ENCODE measurements at places on chromosomes 13 and 19.
A peak's percentile ranks its signal among the peaks of the same experiment; 100 is the strongest.

DNA sequence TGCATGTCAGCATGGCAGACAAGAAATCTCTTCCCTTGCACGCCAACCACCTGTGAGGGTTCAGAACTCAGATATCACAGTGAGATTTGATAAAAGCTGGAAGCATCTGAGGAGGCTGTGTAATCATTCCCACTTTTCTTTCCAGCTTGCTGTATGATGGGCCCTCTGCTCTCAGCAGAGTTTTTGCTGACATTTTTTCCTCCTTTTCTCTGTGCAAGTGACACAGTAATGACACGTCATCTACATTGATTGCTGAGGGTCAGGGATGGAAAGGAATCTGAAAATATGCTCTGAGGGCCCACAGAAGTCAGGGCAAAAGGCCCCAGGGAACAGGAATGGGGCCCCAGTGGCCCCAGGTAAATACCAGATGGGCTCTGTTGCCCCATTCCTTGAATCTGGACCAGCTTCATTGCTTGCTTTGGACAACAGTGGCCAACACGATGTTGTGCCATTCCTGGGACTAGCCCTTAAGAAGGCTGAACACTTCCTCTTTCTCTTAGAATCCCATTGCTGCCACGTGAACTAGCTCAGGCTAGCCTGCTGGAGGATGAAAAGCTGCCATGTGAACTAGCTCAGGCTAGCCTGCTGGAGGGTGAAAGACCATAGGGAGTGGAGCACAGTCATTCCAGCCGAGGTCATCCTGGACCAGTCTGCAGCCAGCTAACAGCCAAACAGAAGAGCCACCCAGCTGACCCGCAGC lies 68.2 kb downstream of the CACNA1A start:
- DNase-seq, result no peak

DNA sequence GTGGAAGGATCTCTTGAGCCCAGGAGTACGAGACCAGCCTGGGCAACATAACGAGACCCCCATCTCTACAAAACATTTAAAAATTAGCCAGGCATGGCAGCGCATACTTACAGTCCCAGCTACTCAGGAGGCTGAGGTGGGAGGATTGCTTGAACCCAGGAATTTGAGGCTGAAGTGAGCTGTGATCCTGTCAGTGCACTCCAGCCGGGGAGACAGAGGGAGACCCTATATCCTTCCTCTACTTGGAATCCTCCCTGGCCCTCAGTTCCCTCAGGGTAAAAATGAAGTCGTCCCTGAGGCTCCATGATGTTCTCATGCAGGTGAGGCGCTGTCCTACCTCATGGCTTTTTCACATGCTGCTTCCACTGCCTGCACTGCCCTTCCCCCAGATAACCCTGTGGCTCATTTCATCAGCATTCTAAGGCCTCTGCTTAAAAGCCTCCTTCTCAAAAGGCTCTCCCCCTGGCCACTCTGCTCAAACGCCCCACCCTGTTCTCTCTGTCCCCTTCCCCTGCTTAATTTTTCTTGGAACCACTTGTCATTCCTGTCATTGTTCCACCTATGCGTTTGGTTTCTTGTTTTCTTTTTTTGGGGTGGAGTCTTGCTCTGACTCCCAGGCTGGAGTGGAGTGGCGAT lies 19.2 kb downstream of the DNM2 start:
- no peak for DNase-seq

- DNase-seq, result no peak
These were observed 7.1 kb upstream of the PNMA8A start for GRCh38 chr19:46478356-46478986.

GRCh38 chr13:105202354-105202753 lies 1333.1 kb downstream of the EFNB2 start:
- no peak for DNase-seq

DNA sequence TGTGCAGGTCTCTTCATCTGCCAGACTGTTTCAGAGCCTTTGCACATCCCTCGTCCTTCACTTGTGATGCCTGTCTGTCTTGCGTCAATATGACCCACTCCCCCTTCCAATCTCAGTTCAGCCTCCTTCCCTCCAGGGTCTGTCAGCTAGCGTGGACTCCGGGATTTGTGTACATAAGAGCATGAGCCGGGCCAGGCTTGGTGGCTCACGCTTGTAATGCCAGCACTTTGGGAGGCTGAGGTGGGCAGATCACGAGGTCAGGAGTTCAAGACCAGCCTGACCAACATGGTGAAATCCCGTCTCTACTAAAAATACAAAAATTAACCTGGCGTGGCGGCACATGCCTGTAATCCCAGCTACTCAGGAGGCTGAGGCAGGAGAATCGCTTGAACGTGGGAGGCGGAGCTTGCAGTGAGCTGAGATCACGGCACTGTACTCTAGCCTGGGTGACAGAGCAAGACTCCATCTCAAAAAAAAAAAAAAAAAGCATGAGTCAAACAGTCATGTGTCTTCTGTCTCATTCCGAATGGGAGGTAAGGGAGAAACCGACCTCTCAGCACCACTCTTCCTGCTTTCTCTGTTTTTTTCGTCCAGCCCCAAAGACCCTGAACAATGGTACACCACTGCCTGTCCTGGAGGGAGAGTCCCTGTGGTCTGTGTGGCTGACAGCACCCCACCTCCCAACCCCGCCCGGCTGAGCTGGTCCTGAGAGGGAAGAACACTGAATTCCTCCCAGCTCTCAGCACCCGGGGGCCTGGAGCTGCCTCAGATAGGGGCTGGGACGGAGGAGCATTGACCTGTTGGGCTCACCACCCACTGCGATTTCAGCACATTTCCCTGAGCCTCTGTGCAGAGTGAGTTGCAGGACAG lies 2.4 kb upstream of the SIGLEC9 start:
- DNase-seq, result no peak

DNA sequence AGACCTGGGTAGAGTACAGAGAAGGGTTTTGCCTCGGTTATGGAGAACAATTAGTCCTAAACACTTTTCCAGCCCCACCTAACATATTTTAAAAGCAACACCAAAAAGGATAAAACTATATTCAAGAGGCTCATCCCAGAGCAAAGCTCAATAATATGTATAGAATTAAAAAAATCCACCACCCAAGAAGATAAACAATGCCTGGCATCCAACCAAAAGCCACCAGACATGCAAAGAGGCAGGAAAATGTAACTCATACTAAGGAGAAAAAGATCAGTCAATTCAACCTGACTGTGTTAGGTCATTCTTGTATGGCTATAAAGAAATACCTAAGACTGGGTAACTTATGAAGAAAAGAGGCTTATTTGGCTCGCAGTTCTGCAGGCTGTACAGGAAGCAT lies 39.3 kb downstream of the FGF9 start:
- DNase-seq, result no peak

DNA sequence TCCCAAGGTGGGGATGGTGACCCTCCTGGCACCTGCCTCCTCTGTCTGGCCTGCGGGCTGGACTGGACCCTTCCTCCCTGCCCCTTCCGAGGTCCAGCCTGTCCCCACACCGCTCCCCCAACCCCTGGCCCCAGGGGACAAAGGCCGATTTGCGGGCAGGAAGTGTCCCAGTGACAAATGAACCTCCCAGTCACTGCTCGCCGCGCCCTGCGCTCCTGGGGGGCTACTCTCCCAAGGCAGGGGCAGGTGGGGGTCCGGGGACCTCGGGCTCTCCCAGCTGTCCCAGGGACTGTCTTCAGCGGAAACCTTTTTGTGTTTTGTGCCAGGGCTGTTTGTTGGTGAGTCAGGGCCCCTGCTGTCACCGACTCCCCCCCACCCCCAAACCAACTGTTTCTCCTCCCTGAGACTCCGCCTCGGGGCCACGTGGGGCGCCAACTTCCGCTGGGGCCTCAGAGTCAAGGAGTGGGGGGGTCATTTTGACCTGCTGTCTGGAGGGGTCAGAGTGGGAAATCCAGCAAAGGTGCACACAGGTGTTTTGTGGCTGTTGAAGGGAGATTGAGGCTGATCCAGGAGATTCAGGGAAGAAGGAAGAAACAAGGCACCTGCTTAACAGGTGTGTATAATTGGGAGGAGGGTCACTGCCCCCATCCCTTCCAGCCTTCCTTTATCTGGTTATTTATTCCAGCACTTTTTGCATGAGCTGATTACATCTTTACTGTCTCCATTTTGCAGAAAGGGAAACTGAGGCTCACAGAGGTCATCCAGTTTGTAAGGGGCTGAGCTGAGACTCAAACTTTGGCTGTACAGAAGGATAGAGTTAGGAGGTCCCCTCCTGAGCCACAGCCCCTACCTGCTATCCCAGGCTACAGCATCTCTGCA lies 831 bp downstream of the PGPEP1 start:
- DNase-seq, result no peak

DNA sequence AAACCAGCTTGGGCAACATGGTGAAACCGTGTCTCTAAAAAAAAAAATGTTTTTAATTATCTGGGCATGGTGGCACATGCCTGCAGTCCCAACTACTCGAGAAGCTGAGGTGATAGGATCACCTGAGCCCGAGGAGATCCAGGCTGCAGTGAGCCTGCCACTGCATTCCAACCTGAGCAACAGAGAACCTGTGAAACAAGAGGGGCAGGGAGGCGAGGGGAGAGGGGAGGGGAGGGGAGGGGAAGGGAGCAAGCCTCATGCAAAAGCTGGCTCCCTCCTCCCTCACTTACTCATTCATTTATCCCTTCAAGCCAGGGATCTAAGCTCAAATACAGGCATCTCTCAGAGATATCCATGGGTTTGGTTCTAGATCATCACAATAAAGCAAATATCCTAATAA lies 8.9 kb downstream of the ATP7B start:
- DNase-seq, result no peak

DNA sequence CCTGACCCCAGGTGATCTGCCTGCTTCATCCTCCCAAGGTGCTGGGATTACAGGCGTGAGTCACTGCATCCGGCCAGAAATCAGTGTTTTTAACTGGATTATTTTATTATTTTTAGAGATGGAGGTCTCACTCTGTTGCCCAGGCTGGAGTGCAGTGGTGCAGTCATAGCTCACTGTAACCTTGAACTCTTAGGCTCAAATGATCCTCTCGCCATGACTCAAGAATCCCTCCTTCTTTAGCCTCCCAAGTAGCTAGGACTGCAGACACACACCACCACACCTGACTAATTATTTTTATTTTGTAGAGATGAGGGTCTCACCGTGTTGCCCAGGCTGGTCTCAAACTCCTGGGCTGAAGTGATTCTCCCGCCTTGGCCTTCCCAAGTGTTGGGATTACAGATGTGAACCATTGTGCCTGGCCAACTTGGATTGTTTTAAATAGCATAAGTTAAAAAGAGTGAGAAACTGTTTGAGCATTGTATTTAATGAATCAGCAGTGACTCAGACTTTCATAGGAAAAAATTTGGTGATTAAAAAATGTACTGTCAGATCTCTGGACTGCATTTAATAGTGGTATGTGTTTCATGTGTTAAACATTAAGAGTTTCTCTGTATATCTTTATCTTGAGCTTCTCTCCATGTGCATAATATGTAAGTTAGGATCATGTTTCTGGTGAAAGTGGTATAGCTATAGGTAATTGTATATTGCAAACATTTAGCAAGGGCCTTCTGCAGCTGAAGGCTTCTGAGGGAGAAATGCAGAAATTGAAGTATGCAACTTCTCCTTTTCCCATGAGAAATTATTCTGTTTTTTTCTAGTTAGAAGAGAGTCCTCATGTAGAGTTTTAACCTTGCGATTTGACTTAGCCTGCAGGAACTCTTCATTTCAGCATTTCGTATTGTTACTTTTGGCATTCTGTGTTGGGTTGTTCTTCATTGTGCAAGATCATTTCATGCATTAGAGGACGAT lies 121.2 kb downstream of the PCCA start:
- no peak for DNase-seq

- DNase-seq, result no peak
These were observed 36.8 kb upstream of the ATP1A3 start for GRCh38 chr19:42030645-42031440.

- no peak for DNase-seq
These were observed 4.9 kb upstream of the LMTK3 start for GRCh38 chr19:48516536-48516935.

DNA sequence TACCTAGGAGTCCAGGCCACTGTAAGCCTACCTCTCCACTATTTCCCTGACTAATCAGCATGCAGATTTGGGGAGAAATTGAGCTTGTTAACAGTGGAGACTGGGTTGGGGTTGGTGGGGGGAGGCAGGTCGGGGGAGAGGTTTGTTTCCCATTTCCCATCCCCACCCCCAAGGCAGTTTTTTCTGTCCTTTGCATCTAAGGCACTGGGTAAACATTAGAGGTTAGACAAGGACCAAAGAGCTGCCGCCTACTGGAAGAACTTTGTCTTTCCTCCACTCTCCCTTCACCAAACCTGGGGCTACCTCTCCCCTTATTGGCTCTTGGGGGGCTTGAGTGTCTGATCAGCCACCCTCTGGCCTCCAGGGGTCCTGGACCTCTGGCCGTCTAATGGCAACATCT lies 953 bp downstream of the KCNN4 start:
- no peak for DNase-seq

DNA sequence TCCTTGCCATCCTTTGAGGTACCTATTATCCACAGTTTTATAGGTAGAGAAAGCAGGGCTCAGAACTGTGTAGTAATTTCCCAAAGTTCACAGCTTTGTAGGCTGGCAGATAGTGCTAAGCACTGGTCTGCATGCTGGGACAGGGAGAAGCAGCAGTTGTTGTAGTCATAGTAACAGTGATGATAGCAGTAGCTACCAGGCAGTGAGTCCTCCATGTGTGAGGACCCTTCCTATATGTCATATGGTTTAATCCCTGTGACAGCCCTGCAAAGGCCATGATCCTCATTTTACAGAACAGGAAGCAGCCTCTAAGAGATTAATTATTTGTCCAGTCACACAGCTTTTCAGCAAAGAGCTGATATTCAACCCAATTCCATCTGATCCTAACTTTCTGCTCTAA lies 21.0 kb downstream of the SERP2 start:
- DNase-seq, result no peak

DNA sequence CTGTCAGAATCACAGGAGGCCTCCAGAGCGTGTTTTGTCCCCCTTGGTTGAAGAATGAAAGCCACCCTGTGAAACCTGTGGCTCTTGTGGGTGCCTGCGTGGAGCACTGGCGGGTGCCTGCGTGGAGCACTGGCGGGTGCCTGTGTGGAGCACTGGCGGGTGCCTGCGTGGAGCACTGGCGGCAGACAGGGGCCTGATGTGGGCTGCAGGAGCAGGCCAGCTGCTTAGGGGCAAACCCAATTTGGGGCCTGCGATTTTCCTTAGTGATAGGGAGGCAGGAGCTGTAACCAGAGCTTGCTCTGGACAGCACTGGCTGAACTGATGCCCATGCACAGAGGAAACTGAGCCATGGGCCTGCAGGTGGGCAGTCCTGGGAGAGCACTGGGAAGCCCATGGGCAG lies 24.3 kb downstream of the ARHGEF7 start:
- no peak for DNase-seq

GRCh38 chr19:13727798-13728197 lies 36.5 kb upstream of the MRI1 start:
- DNase-seq, result no peak

GRCh38 chr19:51135986-51136762 lies 5.9 kb upstream of the SIGLEC7 start:
- DNase-seq, result peak; percentile 23

DNA sequence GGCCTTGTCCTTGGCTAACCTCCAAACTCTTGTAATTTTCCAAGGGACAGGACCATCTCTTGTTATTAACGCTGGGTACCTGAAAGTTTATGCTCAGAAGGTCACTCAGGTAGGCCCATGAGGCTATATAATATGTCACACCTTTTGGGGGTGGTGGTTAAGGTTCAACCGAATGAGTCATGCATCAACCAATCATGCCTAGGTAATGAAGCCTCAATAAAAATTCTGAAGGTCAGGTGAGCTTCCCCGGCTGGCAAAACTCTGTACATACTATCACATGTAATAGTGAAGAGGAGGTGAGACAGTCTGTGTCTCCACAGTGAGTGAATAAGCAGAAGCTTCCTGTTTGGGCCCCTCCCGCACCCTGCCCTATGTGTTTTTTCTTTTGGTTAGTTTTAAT lies 424.9 kb downstream of the PCDH17 start:
- no peak for DNase-seq

- DNase-seq, result no peak
These were observed 4.0 kb downstream of the SERPINE3 start for GRCh38 chr13:51343475-51343874.
